Retinal pigment epithelial cell (primary cell): ENCODE measurements at places on chromosomes 1 and 21.

GRCh38 chr1:10829965-10830515 is 33.6 kb upstream of the CASZ1 start:
- no peak for DNase-seq

GRCh38 chr1:38611664-38612211 is 247.8 kb downstream of the RRAGC start:
- DNase-seq = no peak

DNA sequence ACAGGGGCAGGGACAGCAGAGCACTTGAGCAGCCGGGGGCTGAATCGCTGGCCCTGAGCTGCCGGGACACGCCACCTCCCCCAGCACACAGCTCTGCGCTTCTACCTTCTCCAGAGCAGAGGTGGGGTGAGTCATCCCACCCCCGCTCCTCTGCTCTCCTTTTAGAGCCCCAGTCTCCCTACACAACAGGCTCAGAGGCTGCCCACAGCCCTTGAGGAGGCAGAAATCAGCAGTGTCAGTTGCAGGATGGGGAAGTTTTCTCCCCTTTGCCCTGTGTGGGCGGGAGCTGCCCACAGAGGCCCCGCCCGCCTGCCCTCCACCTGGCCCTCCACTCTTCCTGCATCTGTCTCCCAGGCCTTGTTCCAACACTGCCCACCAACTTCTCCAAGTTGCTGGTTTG is 94.6 kb downstream of the STUM start:
- DNase-seq = no peak

GRCh38 chr1:207331354-207332313 is 10.2 kb downstream of the CD55 start:
- DNase-seq = no peak

- no peak for DNase-seq
Measured at GRCh38 chr1:57423656-57424211, at the start of gene DAB1. TSS of gene DAB1 (minus strand) at chr1:57424060. CDS start at chr1:57291030, 133,030 bp downstream.

DNA sequence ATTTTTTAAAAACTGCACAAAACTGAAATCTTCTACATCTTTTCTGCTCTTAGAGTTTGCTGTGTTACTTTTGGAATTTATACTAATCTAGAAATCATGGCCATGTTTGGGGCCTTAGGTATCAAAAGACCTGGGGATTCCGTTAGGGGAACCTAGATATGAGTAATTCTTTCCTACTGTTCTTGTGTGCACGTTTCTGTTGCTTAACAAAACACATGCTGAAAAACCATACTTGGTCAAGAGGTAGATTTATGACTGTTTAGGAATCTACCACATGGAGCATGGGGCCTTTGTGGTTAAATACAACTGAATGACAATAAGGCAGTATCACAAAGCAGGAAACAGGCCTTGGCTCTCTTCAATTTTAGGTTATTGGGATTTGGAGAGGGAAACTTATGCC is 291.9 kb upstream of the USP25 start:
- no peak for DNase-seq

DNA sequence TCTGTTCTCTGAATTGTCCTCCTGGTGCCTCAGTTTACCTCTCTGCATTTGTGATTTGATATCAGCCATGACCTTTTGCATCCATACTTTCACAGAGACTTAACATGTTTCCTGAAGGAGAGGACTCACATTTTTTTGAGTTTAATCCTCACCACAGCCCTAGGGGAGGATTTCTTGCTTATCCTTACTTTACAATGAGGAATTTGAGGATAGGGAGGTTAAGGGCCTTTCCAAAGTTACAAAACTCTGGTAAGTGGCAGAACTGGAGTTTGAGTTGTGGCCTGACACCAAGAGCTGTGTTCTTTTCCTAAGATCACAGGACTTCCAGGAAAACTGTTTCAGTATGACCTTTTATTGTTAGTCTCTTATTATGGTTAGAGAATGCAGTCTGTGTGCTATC is 34.2 kb downstream of the TNFRSF8 start:
- DNase-seq = no peak

GRCh38 chr1:25063591-25064416 is 133.7 kb upstream of the RUNX3 start:
- no peak for DNase-seq

- DNase-seq = no peak
Measured at GRCh38 chr1:205709059-205709398, 28.7 kb upstream of the SLC45A3 start.

GRCh38 chr1:87210151-87210550 is 118.5 kb upstream of the LMO4 start:
- DNase-seq = no peak

GRCh38 chr1:28286111-28286510 is 26.8 kb downstream of the SESN2 start:
- no peak for DNase-seq

GRCh38 chr1:9129266-9130041 is 552 bp upstream of the GPR157 start:
- no peak for DNase-seq

GRCh38 chr1:247440001-247440620 is 17.8 kb downstream of the OR2B11 start:
- DNase-seq = no peak

DNA sequence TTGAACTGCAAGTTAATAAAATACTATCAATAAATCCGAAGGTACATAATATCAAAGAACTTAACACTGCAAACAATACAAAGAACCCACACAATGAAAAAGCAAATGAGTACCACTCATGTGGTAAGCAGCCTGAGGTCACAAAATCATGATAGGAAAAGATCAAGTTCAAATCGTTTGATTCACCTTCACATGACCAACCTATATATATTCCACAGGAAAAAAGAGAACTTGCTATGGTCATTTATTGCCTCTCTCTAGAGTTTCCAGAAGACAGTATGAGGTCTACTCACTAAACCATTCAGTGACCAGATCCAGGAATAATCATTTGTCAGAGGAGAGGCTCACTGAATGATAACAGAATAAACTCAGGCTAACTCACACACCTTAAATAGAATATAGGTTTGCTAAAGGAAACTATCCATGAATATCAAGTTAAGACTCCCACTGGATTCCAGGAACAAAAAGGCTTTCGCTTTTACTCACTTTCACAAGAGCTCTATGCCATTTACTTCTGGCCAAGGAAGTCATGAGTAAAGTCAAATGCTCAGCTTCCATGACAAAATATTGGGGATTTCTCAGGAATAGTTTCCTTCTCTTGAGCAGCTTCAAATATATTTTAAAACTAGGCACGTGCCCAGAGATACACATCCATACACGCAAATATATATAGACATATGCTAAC is 48.3 kb upstream of the RGS1 start:
- DNase-seq = no peak

GRCh38 chr1:182770232-182770631 is 19.3 kb upstream of the NPL start:
- DNase-seq = no peak

DNA sequence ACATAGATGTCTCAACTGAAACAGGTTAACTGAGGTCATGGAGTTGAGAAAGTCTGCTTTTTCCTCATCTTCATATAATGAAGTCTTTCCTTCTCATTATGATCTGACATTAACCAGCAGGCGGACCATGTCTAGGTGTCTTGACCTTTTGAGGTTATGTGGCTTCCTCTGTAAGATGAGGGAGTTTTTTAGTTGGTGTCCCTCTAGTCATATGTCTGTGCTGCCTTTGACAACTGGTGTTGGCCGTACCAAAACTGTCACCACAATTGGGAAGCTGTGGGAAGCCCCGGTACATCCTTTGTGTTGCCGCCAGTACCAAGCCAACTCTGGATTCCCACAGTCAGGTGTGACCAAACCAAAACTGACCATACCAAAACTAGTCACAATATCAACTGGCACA is 105.1 kb downstream of the PBX1 start:
- no peak for DNase-seq

DNA sequence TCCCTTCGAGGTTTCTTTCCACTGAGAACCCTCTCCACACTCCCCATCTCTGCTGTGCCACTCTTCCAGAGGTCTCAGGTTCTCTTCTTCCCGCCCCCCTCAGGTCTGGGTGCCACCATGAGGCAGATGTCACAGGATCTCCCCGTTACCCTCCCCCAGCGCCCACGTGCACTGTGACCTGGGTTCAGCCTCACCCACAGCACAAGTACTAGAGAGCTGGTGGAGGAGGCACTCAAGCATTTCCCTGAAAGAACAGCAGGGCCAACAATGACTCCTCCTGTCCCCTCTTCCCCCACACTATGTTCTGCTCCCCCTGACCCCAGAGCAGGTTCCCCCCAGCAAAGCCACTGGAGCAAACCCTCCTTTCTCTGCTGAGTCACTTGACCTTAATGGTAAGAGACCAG is 14.3 kb downstream of the PLEKHA6 start:
- no peak for DNase-seq

- no peak for DNase-seq
Measured at GRCh38 chr1:164296172-164296571, 262.8 kb upstream of the PBX1 start.

DNA sequence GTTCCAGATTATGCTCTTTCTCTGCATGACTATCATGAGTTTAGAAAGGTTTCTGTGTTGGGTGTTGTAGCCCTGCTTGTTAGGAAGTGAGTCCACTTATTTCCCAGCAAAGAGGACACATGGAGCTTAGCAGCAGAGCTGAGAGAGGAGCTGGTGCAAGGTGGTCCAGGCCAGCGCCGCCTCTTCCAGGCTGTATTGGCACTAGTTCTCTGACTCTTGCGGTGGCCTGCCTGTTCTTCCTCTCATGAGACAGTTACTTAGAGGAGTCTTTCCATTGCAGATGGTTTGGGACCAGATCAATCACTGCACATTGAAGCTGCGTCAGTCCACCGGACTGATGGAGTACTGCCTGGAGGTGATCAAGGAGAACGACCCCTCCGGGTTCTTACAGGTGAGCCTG is 38.0 kb downstream of the TRIM67 start:
- no peak for DNase-seq

GRCh38 chr1:21663951-21664805 is 5.0 kb downstream of the RAP1GAP start:
- DNase-seq = no peak

- DNase-seq = no peak
Measured at GRCh38 chr1:180923887-180924286, 11.2 kb downstream of the KIAA1614 start.

- DNase-seq = no peak
Measured at GRCh38 chr1:162074276-162075005, 5.0 kb downstream of the NOS1AP start.

- DNase-seq = no peak
Measured at GRCh38 chr1:225453797-225454648, 26.2 kb upstream of the LBR start.
